ENCODE measurements at places on chromosomes 11 and 22.

- peak; percentile 85 for DNase-seq
Observed at GRCh38 chr11:69296890-69297786, 3.2 kb downstream of the MYEOV start.

GRCh38 chr11:95296621-95297025 is 65.6 kb upstream of the SESN3 start:
- DNase-seq, result no peak

GRCh38 chr22:43310311-43310710 is 32.9 kb downstream of the SCUBE1 start:
- DNase-seq, result no peak

DNA sequence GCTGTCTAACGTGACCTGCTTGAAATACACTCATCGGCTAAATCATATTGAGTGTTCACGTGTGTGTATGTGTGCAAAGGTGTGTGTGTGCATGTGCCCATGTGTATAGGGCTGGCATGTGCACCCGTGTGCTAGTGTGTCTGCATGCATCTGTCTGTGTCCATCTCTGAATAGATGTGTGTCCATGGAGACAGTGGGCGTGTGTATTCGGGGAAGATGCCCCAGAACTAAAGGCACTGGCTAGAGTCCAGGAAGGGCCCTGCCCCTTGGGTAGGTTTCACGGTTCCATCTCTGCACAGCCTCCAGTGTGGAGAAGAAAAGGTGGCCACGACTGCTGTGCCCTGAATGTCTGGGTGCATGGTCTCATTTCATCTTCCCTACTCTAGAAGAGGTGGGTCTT is 220.3 kb downstream of the MN1 start:
- no peak for DNase-seq

- no peak for DNase-seq
Observed at GRCh38 chr11:116600930-116601329, 171.9 kb downstream of the BUD13 start.

GRCh38 chr22:35344956-35345690 is 35.8 kb upstream of the HMOX1 start:
- no peak for DNase-seq

- no peak for DNase-seq
Observed at GRCh38 chr22:42208362-42208761, 62.1 kb downstream of the TCF20 start.

- DNase-seq, result no peak
Observed at GRCh38 chr22:46274381-46274780, 6.6 kb downstream of the TTC38 start.

- no peak for DNase-seq
Observed at GRCh38 chr22:35622191-35622913, 5.2 kb upstream of the MB start.

DNA sequence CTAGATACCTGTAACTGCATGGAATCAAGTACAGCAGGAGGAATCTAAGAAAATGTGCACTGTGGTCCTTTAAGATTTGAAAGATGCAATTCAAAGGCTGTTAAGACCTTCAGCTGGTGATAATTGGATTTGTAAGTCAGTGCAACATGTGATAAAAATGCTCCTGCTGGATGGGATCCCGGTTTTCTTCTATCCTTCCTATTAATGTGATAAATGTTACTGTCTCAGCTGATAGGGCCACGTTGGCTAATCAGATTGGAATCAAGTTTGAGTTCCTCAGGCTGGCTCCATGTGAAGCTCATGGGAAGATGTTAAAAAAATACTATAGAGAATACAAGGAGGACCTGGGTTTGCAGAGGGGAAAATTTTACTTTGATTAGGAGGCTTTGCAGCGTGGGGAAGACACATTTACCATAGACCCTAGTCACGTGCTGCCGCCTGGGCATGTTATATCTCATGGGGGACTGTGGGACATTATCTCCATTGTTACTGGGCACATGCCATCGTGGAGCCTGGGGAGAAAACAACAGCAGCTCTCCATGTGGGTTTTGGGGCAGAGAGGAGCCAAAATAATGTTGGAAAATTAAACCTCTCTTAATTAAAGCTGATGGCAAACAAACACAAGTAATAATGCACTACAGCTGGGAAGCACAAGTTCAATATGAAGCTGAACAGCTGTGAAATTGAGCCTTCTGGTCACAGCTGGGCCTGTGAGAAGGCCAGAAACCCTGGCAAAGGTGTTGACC is 652.5 kb downstream of the NTM start:
- DNase-seq, result no peak

- no peak for DNase-seq
Observed at GRCh38 chr11:73804712-73805111, 17.0 kb downstream of the MRPL48 start.

DNA sequence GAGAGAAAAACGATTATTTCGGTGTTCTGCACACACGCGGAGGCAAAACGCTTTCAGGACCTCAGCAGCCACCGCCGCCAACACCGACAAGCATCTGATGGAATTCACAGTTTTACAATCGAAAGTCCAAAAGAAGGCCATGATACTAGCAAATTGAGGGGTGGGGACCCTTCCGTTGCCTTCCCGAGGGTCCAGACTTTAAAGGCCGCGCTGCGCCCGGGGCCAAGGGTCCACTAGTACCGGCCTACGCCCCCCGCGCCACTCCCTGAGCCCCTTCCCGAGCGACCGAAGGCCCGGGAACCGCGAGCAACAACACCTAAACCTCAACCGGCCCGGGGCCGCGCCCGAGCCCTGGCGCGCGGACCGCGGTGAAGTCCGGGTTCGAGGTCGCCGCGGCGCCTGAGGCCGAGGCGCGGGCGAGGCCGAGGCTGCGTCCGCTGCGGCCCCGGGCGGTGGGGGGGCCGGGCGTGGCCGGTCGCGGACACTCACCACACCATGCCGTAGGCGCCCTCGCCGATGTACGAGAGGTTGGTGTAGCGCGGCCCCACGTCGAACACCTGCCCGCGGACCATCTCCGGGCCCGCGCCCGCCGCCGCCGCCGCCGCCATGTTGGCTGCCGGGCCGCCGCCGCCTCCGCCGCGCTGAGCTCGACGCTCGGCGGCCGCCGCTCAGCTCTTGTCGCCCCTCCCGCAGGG is 465 bp downstream of the MAPK1 start:
- peak; percentile 67 for DNase-seq

DNA sequence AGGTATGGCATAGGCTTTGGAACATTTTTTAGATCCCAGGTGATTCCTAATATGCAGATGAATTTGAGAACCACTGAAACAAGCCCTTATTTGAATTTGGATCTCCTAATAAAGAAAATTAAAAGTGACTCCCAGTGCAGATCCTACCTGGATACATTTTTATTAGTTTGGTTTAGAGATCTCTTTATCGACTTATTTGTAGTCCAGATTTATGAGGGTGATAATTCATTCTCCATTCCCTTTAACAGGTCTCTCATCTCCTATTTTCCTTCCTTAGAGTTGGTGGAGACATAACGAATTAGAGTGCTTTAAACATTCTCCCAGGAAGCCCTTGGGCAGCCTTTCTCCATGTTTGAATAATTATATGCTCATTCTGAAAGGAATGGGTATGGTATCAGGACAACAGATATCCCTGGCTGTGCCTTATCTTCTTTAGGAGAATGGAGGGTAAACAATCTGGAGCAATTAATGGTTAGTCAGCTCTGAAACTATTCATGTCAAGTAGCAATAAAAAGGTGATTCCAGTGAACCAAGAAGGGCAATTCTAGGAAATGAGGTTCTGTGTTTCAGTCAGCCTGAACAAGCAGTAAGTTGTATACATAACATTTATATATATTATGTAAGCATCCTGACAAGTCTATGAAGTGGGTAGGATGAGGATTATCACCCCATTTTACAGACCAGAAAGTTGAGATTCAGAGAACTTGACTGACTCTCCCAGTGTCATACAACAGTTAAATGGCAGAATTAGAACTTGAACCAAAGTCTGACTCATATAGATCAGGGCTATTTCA is 53.9 kb upstream of the RCE1 start:
- no peak for DNase-seq

DNA sequence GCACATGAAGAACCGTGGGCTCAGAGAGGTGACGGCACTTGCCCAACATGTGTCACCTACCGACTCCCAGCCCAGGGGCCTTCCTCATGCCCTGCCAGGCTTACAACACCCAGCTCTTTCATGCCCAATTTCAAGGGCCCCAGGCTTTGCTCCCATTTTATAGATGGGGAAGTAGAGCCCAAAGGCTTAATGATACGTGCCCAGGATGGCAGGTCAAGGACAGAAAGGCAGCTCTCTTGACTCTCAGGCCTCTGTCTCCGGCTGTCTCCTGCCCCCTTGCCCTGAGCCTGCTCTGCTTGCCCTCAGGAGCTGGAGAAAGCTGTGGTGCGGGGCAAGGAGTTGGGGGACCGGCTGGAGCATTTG is 9.0 kb downstream of the CCDC88B start:
- DNase-seq, result no peak

GRCh38 chr11:94675239-94675638 is 92.9 kb upstream of the AMOTL1 start:
- DNase-seq, result no peak

DNA sequence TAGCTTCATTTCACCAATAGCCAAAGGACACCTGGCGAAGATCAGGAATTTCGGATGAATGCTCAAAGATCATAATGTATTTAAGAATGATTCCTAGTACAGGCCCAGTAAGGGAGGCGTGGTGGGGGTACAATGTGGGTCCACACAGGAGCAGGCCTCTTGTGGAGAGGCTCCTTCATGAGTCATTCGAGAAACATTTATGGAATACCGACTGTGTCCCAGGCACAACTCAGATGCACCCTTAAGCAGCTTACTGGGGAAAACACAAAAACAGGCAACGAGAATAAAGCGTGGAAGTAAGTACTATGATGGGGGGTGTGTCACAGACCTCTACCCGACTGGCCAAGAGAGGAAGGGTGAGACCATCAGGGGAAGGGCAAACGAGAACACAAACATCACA is 44.5 kb downstream of the SMCO4 start:
- no peak for DNase-seq
